ENCODE measurements at places on chromosomes 7 and 10. TPM values are rescaled to one million over a fixed set of nuclear protein-coding genes. Genes with fewer than 3 reads are reported as not detected.

The SYNPO2L gene
- 17.2 TPM for total RNA-seq

The ZNF467 gene
- 2.1 TPM for total RNA-seq

The DOCK4 gene
- total RNA-seq: 24.5 TPM

The CYP3A7 gene
- 0.52 TPM for total RNA-seq

The MRC1 gene
- total RNA-seq: 27.1 TPM

The NACAD gene
- 1.0 TPM for total RNA-seq

The SPRN gene
- total RNA-seq: 0.52 TPM

The LRRC61 gene
- 5.7 TPM for total RNA-seq

The UCMA gene
- 1.6 TPM for total RNA-seq

The C7orf33 gene
- not detected for total RNA-seq

Data from skeletal muscle tissue (tissue), 5 donors.